A172 (cell line): ENCODE measurements at places on chromosomes 6 and 20. TPM values are rescaled to one million over a fixed set of nuclear protein-coding genes. Genes with fewer than 3 reads are reported as not detected.

ROS1 gene
- total RNA-seq, result 0.31 and 0.47 TPM in 2 replicates

MYMX gene
- total RNA-seq, result not detected in 2 replicates

RWDD2A gene
- total RNA-seq, result 3.7 and 4.8 TPM in 2 replicates

VGLL2 gene
- total RNA-seq, result not detected in 2 replicates

NKAPL gene
- not detected in 2 replicates for total RNA-seq

E2F3 gene
- total RNA-seq, result 6.5 and 8.1 TPM in 2 replicates

MED20 gene
- total RNA-seq, result 31.1 and 32.0 TPM in 2 replicates
